ENCODE measurements at places on chromosomes 12 and 14. TPM values are rescaled to one million over a fixed set of nuclear protein-coding genes. Genes with fewer than 3 reads are reported as not detected.

Gene PIWIL1
- total RNA-seq, result not detected

Gene SMCO3
- total RNA-seq, result 1.1 TPM

Gene CCDC88C
- total RNA-seq, result 34.8 TPM

Gene AICDA
- 0.74 TPM for total RNA-seq

Gene KLHL33
- total RNA-seq, result not detected

Gene LRRC9
- total RNA-seq, result not detected

Gene GPR137C
- not detected for total RNA-seq

Gene VTI1B
- 50.4 TPM for total RNA-seq

Gene FAIM2
- total RNA-seq, result 2.0 TPM

Gene TMEM229B
- 6.3 TPM for total RNA-seq

Gene C12orf76
- 20.8 TPM for total RNA-seq

- no peak overlapping the region for H3K4me3 ChIP-seq
- no peaks in the 10 kb centered on the region for H3K4me1 ChIP-seq
- no peaks in the 10 kb centered on the region for H3K27me3 ChIP-seq
- no peak for DNase-seq
These were observed 656.7 kb downstream of the SLC16A7 start for GRCh38 chr12:60252359-60253096.

GRCh38 chr14:80987235-80988032 lies 32.0 kb downstream of the TSHR start:
- DNase-seq, result peak; percentile 51
- no peak overlapping the region for H3K4me3 ChIP-seq
- H3K27me3 ChIP-seq, result no peaks in the 10 kb centered on the region
- no peaks in the 10 kb centered on the region for H3K4me1 ChIP-seq
- no peaks in the 10 kb centered on the region for H3K36me3 ChIP-seq

DNA sequence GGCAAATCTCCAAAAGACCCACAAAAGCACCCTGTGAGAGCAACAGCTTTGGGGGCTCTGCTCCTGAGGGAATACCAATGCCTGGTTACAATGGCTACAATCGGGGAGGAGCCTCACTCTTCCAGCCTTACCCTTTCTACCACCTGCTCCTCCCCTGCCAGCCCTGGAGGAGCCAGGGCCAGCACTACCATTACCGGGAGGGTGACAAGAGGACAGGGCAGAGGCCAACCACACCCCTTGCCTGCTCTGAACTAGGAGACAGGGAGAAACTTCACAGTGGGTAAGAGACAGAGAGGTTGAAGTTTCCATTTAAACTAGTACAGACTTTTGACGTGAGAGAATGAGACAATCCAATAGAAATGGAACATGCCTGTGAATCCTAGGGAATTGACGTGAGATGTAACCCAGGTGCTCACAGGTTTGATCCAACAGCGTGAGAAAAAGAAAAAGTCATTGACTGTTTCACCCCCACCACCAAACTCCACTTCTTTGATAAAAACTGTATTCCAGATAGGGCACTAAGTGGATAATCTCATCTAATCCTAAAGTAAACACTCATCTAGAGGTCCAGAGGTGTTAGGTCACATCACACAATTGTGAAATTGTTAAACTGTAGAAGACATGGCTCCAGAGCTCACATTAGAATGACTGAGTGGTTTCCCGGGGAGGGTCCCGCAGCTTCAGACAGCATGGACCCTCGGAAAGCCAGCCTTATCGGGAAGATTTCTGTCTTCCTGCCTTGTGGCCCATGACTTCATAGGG lies 8.4 kb upstream of the TC2N start:
- H3K27me3 ChIP-seq, result no peaks in the 10 kb centered on the region
- peak overlapping the region; percentile 2 for H3K27ac ChIP-seq
- peaks cover 34% of the 10 kb centered on the region for H3K4me1 ChIP-seq
- DNase-seq, result no peak
- no peak overlapping the region for H3K4me3 ChIP-seq

GRCh38 chr12:121712461-121713256 lies at the start of gene TMEM120B:
TMEM120B (plus strand) TSS chr12:121712752; CDS start chr12:121712896, 144 bp downstream.
- peak within 1 kb of the TSS; percentile 94 for H3K4me3 ChIP-seq
- H3K27ac ChIP-seq, result peak within 1 kb of the TSS; percentile 89
- peaks cover 14% of the 10 kb centered on the region for H3K4me1 ChIP-seq
- no peaks in the 10 kb centered on the region for H3K36me3 ChIP-seq
- DNase-seq, result peak; percentile 90

DNA sequence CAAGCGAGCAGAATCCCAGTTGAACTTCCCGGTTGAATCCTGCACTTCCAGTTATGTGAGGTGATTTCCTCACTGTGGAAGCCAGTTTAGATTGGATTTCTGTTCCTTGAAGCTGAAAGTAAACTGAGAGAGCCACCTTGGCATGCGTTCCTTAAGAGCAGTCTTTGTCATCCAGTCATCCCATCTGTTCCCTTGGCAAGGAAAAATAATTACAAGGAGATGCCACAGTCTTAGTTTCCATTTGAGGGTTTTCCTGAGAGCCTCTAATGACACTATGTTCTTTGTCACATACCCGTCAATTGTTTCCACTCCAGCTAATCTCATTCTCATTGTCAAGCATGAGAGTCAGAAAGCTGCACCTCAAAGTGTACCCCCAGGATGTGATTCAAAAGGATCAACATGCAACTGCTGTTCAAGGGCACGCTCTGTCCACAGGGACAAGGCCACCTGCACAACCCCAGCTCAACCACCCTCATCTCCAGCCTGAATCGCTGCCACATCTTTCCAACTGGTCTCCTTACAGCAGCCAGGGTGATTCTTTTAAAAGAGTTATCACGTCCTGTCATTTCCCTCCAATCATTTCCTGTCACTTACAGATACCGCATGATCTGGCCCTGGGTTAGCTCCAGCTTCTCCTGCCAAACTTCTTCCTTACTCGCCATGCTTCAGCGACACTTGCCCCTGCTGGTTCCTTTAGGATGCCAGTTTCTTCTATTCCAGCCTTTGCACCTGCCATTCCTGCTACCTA lies 18.0 kb upstream of the TCP11L2 start:
- H3K36me3 ChIP-seq, result no peaks in the 10 kb centered on the region
- peaks cover 4% of the 10 kb centered on the region for H3K4me1 ChIP-seq
- H3K27me3 ChIP-seq, result no peaks in the 10 kb centered on the region
- DNase-seq, result no peak

DNA sequence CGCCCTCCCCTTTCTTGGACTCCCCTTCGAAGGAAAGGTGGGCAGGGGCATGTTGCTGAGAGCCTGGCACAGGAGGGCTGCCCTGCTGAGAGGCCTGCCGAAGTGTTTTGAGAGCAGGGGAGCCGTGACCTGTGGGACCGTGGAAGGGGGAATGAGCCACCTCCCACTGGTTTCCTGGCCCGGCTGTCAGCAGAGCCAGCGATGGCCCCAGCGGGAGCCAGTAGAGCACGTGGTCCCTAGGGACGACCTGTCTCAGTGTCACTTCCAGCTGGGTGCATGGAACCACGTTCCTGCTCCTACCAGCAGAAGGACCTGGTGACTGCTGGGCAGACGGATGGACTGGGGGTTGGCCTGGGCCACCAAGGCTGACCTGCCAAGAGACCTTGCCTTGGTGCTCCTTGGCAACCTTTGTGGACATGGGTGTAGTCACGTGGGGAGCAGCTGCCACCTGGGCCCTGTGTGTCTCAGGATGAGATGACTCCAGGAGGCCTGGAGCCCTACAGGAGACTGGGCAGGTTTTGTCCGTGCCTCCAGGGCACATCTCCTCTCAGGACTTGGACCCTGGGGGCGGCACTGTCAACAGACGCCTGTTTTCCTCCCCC lies 34.6 kb downstream of the BEGAIN start:
- no peaks in the 10 kb centered on the region for H3K27me3 ChIP-seq
- H3K4me3 ChIP-seq, result no peak overlapping the region
- no peak overlapping the region for H3K27ac ChIP-seq
- no peaks in the 10 kb centered on the region for H3K36me3 ChIP-seq
- DNase-seq, result no peak

GRCh38 chr14:52299692-52300278 lies 14.3 kb upstream of the PTGER2 start:
- no peak overlapping the region for H3K27ac ChIP-seq
- no peaks in the 10 kb centered on the region for H3K27me3 ChIP-seq

DNA sequence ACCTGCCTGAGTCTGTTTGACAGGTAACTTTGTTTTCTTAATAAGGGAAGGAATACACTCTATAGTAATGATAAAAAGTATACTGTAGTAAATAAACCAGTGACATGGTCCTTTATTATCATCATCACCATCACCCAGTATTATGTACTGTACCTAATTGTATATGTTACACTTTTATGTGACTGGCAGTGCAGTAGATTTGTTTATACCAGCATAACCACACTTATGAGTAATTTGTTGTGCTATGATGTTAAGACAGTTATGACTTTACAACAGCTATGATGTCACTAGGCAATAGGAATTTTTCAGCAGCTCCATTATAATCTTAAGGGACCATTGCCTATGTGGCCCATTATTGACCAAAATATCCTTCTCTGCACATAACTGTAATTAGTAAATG lies 155.0 kb downstream of the NUBPL start:
- H3K27me3 ChIP-seq, result no peaks in the 10 kb centered on the region
- no peaks in the 10 kb centered on the region for H3K4me1 ChIP-seq
- no peak for DNase-seq
- H3K36me3 ChIP-seq, result no peaks in the 10 kb centered on the region
- H3K4me3 ChIP-seq, result no peak overlapping the region

DNA sequence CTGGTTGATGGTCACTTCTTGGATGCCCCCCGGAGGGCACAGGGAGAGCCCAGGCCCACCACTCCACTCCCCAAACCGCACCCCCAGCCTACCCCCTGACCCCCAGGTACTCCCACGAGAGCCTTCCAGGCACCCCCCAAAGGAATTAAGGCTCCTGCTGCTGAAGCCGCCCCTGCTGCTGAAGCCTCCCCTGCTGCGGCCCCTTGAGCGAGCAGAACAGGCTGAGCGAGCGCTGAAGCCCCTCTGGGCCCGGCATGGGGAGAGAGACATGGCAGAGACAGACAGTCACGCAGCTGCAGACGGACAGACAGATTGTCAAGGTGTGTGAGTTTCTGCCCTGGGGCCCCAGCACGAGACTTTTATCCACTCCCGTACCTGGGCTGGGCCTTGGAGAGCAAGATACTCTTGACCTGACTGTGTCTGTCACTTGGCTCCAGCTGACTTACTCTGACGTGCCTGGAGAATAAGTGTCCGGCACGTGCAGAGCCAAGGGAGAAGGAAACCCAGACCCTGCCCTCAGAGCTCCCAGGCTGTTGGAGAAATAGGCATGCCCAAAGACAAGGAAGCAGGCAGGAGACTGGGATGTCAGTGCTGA lies at the start of gene KRT78:
TSS of gene KRT78 (minus strand) at position 334 of the 595 bp plus-strand sequence. CDS start at position 270, 64 bp downstream.
- no peak within 1 kb of the TSS for H3K4me3 ChIP-seq
- no peaks in the 10 kb centered on the region for H3K36me3 ChIP-seq
- no peaks in the 10 kb centered on the region for H3K4me1 ChIP-seq
- DNase-seq, result peak; percentile 52
- H3K27me3 ChIP-seq, result no peaks in the 10 kb centered on the region

DNA sequence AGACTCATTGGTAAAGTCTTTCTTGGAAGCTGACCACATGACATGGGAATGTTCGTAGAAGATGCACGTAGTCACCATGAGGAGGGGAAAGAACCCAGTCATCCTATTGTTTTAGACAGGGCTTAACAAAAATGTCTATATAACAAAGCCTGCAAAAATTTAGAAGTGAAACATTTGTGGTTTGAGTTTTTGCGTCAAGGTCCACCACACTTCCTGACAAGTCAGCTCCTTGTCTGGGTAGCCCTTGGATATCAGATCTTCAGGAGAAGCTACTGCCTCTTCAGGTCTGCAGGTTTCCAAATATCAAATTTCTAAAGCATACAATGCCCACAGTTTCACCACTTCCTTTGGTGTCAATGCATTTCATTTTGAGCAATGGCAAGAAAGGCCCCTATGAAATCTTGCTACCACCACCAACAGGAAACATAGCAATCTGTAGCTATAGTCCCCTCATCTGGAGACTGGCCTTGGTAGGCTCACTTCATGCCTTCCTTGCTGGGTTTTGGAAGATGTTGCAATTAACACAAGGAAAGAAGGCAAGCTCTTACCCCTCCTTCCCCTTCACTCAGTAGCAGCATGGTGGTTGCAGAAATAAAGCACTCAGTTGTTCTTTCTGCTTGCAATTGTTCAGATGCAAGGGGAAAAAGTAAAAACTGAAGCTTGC lies 235.2 kb downstream of the PCNX1 start:
- peak overlapping the region; percentile 13 for H3K27ac ChIP-seq
- H3K27me3 ChIP-seq, result no peaks in the 10 kb centered on the region
- no peaks in the 10 kb centered on the region for H3K36me3 ChIP-seq

DNA sequence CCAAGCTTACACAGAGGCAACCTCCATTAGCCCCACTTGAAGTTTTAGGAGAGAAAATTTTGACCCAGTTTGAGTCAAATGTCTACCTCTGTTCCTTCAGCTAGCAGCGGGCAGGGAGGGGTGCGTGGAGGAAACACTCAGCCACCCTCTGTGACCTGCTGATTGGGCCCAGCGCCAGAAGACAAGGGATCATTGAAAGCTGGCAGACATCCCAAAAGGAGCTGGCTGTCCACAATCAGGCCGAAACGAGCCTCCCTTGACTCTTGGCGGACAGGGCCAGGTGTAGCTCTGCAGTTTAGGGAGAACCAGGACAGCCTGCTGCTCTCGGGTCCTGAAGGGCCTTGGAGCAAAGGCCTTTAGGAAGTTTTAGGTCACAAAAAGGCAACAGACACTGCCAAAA lies 41.3 kb downstream of the CD9 start:
- peak overlapping the region; percentile 45 for H3K27ac ChIP-seq
- no peaks in the 10 kb centered on the region for H3K27me3 ChIP-seq
- peaks cover 27% of the 10 kb centered on the region for H3K36me3 ChIP-seq
- H3K4me3 ChIP-seq, result no peak overlapping the region
- peaks cover 6% of the 10 kb centered on the region for H3K4me1 ChIP-seq
- DNase-seq, result no peak

- DNase-seq, result no peak
- H3K27me3 ChIP-seq, result no peaks in the 10 kb centered on the region
- H3K27ac ChIP-seq, result no peak overlapping the region
- no peak overlapping the region for H3K4me3 ChIP-seq
These were observed 204.7 kb downstream of the BCAT1 start for GRCh38 chr12:24743941-24744793.

DNA sequence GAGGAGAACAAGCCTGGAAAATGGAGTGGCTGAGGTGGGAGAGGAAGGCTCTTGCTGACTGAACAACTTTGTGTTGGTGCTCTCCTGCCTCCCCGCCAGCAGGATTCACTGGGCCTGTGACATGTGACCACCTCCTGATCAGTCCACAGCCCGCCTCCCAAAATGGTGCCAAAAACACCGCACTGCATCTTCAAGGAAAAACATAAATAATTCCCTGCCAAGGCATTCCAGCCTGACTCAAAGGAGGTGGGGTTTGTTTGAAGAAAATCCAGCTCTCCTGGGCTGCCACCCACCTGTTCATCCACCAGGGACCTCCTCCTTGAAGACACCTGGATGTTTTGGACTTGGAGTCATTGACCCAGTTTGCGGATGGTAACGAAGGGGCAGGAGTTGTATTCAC lies 83.8 kb upstream of the PIWIL1 start:
- H3K36me3 ChIP-seq, result no peaks in the 10 kb centered on the region
- H3K4me3 ChIP-seq, result no peak overlapping the region
- no peaks in the 10 kb centered on the region for H3K4me1 ChIP-seq
- no peaks in the 10 kb centered on the region for H3K27me3 ChIP-seq
- DNase-seq, result no peak
- no peak overlapping the region for H3K27ac ChIP-seq

- no peaks in the 10 kb centered on the region for H3K27me3 ChIP-seq
- no peak for DNase-seq
- no peak overlapping the region for H3K27ac ChIP-seq
- no peaks in the 10 kb centered on the region for H3K36me3 ChIP-seq
- H3K4me1 ChIP-seq, result no peaks in the 10 kb centered on the region
These were observed 45.2 kb downstream of the ABCD2 start for GRCh38 chr12:39574378-39574777.

- H3K4me1 ChIP-seq, result peaks cover 11% of the 10 kb centered on the region
- no peak overlapping the region for H3K27ac ChIP-seq
- no peaks in the 10 kb centered on the region for H3K36me3 ChIP-seq
- DNase-seq, result no peak
These were observed 41.9 kb upstream of the INF2 start for GRCh38 chr14:104647467-104648043.
